ENCODE measurements at places on chromosomes 1 and 21. TPM values are rescaled to one million over a fixed set of nuclear protein-coding genes. Genes with fewer than 3 reads are reported as not detected.

KCND3 gene
- total RNA-seq, result under 0.01 TPM

POU3F1 gene
- 40.8 TPM for total RNA-seq

NECTIN4 gene
- 47.5 TPM for total RNA-seq

CHD5 gene
- under 0.01 TPM for total RNA-seq

KCNK2 gene
- 0.11 TPM for total RNA-seq

TFF2 gene
- total RNA-seq, result not detected

EPB41 gene
- total RNA-seq, result 23.2 TPM

TSPAN2 gene
- total RNA-seq, result under 0.01 TPM

OLFM3 gene
- not detected for total RNA-seq

LRRIQ3 gene
- 2.0 TPM for total RNA-seq

LCE2A gene
- 0.79 TPM for total RNA-seq

LY9 gene
- not detected for total RNA-seq

LRRC71 gene
- total RNA-seq, result not detected

SAMD11 gene
- 0.54 TPM for total RNA-seq

STUM gene
- total RNA-seq, result not detected

MRPL20 gene
- total RNA-seq, result 69.1 TPM

SNRPE gene
- 53.8 TPM for total RNA-seq

ALPL gene
- not detected for total RNA-seq

PKP1 gene
- 48.3 TPM for total RNA-seq

PGD gene
- total RNA-seq, result 63.6 TPM

CFHR5 gene
- not detected for total RNA-seq

OR10Z1 gene
- total RNA-seq, result not detected

All from placental epithelial cell (primary cell).